ENCODE measurements at places on chromosomes 12 and 14. TPM values are rescaled to one million over a fixed set of nuclear protein-coding genes. Genes with fewer than 3 reads are reported as not detected.

DNA sequence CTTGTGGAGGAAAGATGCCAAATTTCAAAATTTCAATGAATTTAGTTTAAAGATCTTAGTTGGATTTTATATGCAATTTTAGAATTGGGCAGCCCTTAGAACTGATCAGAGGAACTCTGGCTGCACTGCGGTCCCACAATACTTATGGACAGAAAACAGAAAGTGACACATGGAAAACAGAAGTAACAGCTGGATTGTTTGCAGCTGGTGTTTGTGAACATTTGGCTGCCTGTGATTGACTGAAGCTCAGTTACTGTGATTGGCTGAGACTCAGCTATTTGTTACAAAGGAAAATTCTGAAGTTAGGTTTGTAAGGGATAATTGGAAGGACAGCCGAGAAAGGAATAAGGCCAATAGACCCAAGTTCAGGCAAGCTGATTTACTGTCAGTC lies 10.0 kb upstream of the KRT86 start:
- DNase-seq: no peak

DNA sequence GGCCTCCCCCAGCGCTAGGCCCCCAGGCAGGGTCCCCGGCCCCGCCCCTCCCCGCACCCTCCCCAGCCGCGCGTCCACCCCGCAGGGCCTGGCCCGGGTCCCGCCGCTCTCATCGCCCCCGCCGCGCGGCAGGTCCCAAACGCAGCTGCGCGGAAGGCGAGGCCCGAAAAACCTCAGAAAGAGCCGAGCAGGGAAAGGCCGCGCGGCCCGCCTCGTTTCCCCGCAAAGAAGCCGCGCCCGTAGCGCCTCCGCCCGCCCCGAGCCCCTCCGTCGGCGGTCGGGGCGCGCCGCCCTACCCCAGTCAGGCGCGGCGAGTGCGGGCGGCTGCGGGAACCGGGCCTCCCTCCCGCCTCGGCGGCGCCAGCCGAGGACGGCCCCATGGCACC lies 324 bp downstream of the POLE start:
- DNase-seq: no peak

GRCh38 chr12:6943722-6944380 lies at the start of the genes C12orf57 and RNU7-1:
Gene C12orf57 (plus strand): TSS chr12:6944022. CDS start chr12:6944122, 100 bp downstream.
Gene RNU7-1 (plus strand): TSS chr12:6943816.
- peak; percentile 92 for DNase-seq

DNA sequence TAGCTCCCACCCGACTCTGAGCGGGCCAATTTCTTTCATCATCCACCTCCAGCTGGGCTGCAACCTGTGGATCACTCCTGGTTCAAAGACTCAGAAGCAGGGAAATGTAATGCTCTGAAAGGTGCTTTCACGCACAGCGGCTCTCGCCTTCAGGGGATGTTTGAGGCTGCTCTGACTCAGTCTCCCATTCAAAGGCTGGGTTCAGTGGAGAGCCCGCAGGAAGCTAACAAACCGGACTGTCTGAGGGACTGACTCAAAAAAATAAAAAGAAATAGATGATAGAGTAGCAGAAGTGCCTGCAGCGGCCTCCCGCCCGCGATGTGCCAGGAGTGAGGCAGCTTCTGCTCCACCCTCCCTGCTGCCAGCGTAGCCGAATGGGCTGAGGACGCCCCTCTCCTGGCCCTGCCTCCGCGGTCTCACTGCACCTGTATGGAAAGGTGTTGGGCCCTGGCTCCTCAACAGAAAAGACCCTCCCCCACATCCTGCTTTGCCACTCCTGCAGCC lies 98.0 kb downstream of the GCH1 start:
- DNase-seq: no peak

GRCh38 chr12:89882050-89882449 lies 173.4 kb upstream of the ATP2B1 start:
- DNase-seq: no peak

GRCh38 chr12:28855761-28856310 lies 293.2 kb upstream of the FAR2 start:
- no peak for DNase-seq

- no peak for DNase-seq
Measured at GRCh38 chr12:69330475-69331473, 17.4 kb upstream of the LYZ start.

DNA sequence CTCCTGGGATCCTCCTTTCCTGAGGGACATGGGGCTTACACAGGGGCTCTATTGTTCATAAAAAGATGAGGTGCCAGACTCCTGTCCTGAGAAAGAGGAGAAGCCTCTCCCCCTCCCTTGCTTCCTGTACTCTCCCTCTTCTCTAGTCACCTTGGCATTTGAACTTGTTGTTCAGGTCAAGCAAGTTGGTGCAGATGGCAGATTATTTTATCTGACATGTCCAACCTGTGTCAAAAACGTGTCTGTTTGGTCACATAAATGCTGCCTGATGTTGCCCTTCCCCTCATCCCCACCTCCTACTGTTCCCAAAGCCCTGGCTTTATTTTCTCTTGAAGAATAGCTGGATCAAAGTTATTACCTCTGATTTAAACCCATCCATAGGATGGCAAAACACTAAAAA lies 154.8 kb downstream of the TMX1 start:
- DNase-seq: no peak

- no peak for DNase-seq
Measured at GRCh38 chr14:96042248-96042930, 3.2 kb downstream of the C14orf132 start.

DNA sequence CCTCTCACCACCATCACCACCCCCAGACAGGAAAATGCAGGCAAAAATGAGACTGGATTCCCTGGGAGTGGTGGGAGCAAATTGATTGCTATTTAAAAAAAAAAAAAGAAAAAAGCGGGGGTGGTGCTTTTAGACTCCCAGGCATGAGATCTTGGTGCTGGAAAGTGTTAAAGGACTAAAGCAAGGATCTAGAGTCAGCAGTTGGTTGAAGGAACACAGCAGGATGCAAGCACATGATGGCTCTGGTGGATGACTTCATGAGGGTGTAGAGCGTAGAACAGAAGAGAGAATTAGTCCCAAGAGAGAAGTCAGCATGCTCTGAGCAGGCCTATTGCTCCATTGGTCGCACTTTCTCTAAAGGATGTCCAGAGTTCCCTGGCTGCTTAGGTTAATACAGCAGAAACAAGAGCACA lies 183.8 kb upstream of the HMGA2 start:
- no peak for DNase-seq

- no peak for DNase-seq
Measured at GRCh38 chr12:123531091-123531490, 2.4 kb downstream of the RILPL1 start.

DNA sequence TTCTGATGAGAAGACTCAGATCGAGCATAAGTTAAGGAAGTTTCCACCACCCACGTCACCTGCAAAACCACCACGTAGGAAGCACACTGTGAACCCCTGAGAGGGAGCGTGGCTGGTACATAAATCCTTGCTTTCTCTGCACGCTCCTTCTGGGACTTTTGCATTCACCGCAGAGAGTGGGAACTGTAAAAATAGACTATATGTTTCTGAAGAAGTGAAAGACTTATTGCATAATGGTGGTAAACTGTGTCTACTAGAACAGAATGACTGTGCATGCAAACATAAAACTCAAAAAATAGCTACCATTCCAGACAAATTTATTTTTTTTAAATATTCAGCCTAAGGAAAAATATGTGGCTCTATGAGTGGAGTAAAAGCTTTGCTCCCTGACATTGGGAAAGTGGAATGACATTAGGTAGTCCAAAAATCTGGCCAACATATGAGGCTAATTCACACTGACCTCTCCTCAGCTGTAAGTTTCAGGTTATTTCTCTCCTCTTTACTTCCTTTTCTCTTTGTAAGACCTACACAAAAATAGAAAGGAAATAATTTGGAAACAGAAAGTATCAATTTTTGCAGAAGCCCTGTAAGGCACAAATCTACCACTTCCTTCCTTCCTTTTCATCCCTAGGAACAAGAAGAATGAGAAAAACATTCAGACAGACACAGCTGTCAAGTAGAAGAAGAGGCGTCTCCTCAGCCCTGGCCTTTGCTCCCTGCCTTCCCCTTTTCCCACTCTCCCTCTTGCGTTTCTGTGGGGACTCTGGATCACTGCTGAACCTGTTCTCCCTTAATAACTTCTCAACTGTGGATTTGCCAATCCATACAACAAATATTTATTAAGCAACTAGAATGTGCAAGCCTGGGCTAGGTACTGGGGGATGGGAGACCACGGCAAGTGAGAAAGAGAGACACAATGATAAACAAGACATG lies 264.3 kb upstream of the FOXN3 start:
- no peak for DNase-seq

- DNase-seq: no peak
Measured at GRCh38 chr12:8453021-8453513, 2.7 kb upstream of the CLEC6A start.

DNA sequence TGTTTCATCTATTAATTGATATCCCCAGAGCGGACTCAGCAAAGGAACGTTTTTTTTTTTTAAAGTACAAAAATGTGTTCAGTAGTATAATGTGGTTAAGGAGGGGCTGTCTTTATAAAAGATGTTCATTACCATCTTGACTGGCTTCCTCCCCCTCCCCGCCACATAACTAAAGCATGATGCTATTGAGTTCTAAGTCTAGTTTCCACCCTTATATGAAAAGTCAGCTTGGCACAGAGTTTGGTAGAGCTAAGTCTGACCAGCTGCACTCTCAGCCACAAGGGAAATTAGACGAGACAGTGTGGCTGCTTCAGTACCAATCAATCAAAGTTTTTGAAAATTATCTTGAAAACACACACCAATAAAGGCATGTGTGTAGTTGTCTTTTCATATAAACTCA lies 1.9 kb upstream of the MYBPC1 start:
- DNase-seq: no peak

DNA sequence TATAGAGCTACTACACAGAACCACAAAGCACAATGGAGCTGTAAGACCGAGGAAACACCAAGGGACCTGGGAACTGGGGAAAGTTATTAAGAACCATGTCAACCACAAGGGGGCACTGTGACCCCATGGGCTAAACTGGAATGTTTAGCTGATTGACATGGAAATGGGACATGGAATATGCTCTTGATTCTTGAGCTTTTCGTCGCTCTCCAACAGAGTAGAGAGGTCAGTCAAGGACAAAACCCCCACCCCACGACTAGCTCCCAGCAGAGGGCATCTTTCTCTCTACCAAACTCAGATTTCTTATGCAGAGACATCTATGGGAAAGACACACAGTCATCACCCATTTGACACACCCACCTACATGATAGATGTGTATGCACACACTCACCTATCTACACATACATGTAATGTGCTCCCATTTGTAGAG lies 10.1 kb downstream of the NDRG2 start:
- DNase-seq: peak; percentile 66

GRCh38 chr12:9793779-9794395 lies 33.2 kb upstream of the CD69 start:
- DNase-seq: no peak

DNA sequence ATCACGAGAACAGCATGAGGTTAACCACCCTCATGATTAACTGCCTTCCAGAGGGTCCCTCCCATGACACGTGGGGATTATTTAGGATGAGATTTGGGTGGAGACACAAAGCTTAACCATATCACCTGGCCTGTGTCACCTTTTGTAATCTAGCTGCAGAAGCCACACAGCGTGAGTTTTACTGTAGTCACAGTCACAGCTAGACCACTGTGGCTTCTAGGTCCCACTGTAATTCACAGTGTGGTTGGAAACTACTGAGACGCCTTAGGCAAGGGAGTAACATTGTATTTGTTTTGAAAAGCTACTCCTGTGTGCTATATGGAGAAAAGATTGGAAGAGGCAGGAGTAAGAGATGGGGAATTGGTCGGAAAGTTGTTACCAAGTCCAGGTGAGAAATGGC lies 46.3 kb upstream of the ASPG start:
- DNase-seq: no peak

- no peak for DNase-seq
Measured at GRCh38 chr14:71728386-71728785, 203.8 kb upstream of the RGS6 start.

DNA sequence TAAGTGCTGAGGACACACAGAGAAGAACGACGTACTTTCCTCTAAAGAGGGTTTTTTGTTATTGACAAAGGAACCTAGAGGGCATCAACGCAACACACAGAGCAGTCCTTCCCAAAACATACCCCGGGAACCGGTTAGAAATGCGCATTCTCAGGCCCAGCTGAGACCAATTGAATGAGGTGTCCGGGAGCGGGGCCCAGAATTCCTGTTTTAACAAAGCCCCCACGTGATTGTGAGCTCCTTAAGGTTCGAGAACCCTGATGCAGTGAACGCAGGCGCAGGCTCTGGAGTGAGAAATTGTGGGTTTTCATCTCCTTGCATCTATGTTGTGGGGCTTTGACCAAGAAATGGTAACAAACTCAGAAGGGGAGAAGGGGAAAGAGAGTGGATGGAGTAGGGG lies 51.0 kb upstream of the TBX3 start:
- DNase-seq: no peak

- peak; percentile 98 for DNase-seq
Measured at GRCh38 chr14:62691647-62692489, 353.4 kb downstream of the KCNH5 start.

DNA sequence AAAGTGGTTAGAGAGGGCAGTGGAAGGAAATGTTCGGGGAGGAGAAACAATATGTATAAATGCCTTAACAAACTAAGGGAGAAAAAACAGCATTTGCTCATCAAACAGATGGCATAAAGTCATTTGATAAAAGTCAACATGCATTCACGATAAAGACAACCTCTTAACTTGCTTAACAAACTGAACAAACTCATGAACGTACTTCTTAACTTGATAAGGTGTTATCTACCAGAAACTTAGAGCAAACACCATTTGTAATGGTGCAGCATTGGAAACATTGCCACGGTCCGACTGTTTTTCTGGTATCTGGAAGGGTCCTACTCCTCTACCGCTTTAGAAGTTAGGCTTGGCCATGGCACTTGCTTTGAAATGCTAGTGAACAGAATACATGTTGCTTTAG lies 4.2 kb upstream of the RPS6KL1 start:
- no peak for DNase-seq

GRCh38 chr12:47767216-47767724 lies 5.8 kb upstream of the SLC48A1 start:
- no peak for DNase-seq

- DNase-seq: no peak
Measured at GRCh38 chr12:110636516-110636915, 22.6 kb downstream of the TCTN1 start.

- no peak for DNase-seq
Measured at GRCh38 chr14:83314764-83315163, 1781.1 kb upstream of the SEL1L start.

- no peak for DNase-seq
Measured at GRCh38 chr12:57323416-57323815, 72.4 kb upstream of the STAC3 start.

GRCh38 chr14:88025313-88025712 lies 20.4 kb downstream of the GPR65 start:
- no peak for DNase-seq

PLD4 gene
- total RNA-seq: not detected

PRPF40B gene
- 26.6 TPM for total RNA-seq

LRFN5 gene
- total RNA-seq: not detected

OTX2 gene
- total RNA-seq: not detected

SLC25A47 gene
- not detected for total RNA-seq

ARF6 gene
- 110 TPM for total RNA-seq

NOC4L gene
- total RNA-seq: 32.2 TPM

GALNT16 gene
- total RNA-seq: not detected

RASSF8 gene
- 15.6 TPM for total RNA-seq

CMKLR1 gene
- not detected for total RNA-seq

LPAR5 gene
- 13.4 TPM for total RNA-seq

DHRS2 gene
- 0.18 TPM for total RNA-seq

CMTM5 gene
- not detected for total RNA-seq

SDR9C7 gene
- total RNA-seq: 0.07 TPM
